ENCODE measurements at places on chromosomes 7 and 10.
A peak's percentile ranks its signal among the peaks of the same experiment; 100 is the strongest.

DNA sequence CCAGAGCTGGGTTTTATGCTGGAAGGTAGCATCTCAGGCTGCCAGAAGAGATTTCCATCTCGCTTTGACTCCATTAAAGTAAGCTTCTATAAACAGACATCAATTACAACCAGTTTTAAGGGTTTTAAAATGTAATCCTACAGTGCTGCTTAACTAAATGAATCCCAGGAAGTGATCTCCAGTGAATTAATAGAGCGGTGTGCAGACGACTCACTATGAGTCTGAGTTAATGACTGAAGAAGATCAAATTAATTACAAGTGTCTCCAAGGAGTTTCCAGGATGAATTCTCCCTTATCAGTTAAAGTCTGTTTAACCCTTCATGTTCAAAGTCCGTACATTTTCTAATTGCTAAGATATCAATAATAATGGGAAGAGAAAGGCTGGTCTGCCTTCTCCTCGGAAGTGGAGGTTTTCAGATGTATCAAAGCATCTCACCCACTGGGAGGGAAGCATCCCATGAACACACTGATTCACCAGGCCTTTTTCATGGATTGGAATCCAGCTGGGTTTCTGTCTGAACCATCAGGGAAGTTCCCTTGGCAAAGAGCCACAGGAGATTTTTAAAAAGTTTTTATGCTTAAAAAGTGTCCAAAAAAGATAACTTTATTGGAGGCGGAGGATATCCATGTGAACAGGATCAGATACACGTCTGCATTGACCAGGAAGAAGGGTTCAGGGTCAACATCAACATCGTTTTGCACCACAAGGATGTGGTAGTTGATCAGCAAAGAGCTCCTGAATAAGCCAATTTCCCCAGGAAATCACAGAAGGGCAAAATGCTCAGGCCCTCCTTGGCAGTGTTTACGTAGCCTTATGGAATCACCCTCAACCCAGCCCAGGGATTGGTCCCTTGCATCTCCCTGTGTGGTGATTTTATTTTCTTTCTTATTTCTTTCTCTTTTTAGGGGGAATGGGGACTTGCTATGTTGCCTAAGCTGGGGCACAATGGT lies 288.2 kb downstream of the POU6F2 start:
- DNase-seq = no peak

DNA sequence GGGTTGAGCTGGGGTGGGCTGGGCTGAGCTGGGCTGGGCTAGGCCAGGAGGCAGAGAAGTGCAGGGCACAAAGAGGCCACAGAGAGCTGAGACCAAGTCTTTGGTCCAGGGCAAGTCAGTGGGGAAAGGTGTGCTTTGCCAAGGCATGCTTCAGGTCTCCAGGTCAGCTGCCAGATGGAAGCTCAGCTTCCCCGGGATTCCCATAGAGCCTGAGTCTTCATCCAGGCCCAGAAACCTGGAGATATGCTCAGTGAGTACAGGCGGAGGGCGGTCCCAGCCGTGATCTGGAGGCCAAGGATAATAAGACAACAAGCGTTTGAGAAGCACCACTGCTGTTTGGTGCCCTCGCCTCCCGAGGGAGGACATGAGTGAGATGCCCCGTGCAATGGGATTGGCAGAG lies 4.7 kb upstream of the CALN1 start:
- no peak for DNase-seq

DNA sequence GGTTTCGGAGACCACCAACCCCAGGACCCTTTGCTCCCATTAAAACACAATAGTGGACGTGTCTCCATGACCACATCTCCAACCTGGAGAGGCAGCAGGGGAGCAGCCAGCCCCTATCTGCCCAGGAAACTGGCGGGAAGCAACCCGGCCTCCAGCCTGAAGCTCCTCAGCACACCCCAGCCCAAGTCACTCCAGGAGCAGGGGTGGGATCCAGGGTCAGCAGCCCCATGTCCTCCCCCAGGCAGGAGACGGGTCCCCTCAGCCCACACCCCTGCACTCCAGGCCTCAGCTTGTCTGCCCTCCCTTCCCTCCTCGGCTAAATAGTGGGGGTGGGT lies 601 bp downstream of the ADAM8 start:
- DNase-seq = no peak

GRCh38 chr7:149716007-149716931 lies 57.1 kb downstream of the ZNF467 start:
- no peak for DNase-seq

GRCh38 chr7:150959739-150960734 lies 18.1 kb downstream of the KCNH2 start:
- DNase-seq = no peak

DNA sequence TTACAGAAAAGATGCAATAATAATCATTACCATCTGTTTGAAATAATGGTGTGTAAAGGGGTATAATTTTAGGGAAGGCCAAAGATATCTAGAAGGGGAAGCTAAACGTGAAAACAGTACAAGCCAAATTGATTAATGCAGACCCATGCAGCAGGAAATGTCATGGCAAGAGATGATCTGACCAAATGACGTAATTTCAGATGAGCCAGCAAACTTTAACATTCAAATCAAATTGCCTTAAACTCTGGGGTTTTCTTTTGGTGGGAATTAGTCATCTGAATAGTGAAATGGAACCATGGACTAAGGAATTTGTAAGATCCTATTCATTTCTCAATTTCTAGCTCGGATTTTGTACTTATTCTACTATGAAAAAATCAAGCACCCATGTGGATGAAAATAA lies 21.4 kb upstream of the SCIN start:
- no peak for DNase-seq

GRCh38 chr10:24208661-24209431 lies at the start of gene KIAA1217:
Gene KIAA1217 (plus strand): TSS chr10:24209138. CDS start chr10:24209194, 56 bp downstream.
- peak; percentile 59 for DNase-seq

- no peak for DNase-seq
Observed at GRCh38 chr10:8300925-8301324, 246.4 kb downstream of the GATA3 start.

GRCh38 chr7:105473163-105473562 lies 48.9 kb downstream of the PUS7 start:
- DNase-seq = no peak

GRCh38 chr7:128171342-128171918 lies 69.6 kb upstream of the LEP start:
- no peak for DNase-seq

DNA sequence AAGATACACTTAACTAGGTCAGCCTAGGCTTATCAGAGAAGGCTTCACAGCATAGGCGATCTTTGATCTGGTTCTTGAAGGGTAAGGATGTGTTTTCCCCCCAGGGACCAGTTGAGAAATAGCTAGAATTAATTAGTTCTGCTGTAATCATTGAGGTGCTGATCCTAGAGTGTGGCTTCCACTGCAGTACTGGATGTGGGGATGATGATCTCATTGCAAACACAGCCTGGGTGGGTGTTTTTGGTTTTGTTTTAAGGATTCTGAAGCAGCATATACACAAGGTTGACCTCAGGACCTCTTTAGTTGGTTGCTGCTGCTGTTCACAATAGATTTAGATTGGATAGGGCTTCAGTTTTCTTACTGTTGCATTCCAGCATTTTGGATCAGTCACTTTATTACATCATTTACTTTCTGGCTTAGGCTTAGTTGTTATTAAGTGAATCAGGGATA lies 159.7 kb downstream of the AUTS2 start:
- no peak for DNase-seq

Data from hindlimb muscle (tissue), 1 donor.